Neural crest cell (in vitro differentiated cells): ENCODE measurements at places on chromosomes 3 and 15. TPM values are rescaled to one million over a fixed set of nuclear protein-coding genes. Genes with fewer than 3 reads are reported as not detected.

- H3K4me3 ChIP-seq = no peak overlapping the region
- no peaks in the 10 kb centered on the region for H3K36me3 ChIP-seq
- no peak for DNase-seq
- H3K27me3 ChIP-seq = no peaks in the 10 kb centered on the region
Measured at GRCh38 chr3:52507359-52507758, 12.2 kb downstream of the STAB1 start.

DNA sequence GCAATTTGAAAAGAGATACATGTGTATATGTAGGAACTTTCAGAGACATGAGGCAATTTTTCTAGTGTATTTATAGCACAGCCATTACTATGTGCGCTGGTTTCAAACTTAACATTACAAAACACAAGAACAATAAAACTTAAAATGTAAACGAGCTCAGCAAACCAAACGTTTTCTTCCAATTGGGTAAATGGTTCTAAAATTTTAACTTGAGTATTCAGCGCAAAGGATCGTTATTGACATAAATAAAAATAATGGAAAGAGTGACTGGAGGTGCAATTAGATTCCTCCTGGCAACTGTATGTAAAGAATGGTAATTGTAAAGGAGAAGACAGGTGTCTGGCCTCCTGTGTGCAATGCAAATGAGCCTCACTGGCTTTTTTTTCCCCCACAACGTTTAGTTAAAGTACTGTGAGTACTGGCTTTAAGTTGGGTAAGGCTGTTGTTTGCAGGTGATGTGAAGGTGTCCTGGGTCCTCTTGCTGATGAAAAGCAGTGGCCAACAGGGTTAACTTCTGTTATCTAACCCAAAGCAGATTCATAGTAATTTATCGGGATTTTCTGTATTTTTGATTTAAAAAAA lies 14.1 kb upstream of the GADL1 start:
- no peaks in the 10 kb centered on the region for H3K27me3 ChIP-seq
- H3K4me3 ChIP-seq = no peak overlapping the region
- DNase-seq = no peak
- no peaks in the 10 kb centered on the region for H3K4me1 ChIP-seq

DNA sequence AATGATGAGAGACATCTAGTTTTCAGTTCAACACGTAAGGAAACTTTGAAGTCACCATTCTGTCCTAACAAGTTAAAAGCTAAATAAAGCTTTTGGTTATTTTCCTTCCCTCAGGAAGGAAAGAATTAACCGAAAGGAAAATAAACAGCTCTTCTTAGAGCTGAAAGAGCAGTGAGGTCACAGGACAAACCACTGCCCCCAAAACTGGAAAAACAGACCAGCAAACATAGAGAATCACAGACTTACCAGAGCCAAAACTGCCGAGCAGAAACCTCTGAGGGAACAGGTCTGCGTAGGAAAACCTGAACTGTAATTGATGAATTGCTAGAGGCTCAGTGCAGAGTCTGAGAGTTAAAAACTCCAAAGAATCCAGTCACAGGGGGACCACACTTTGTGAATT lies 14.7 kb downstream of the USP50 start:
- no peaks in the 10 kb centered on the region for H3K36me3 ChIP-seq
- no peak for DNase-seq
- no peak overlapping the region for H3K4me3 ChIP-seq
- no peaks in the 10 kb centered on the region for H3K4me1 ChIP-seq

GRCh38 chr3:197896421-197896820 lies 53.6 kb upstream of the RPL35A start:
- no peak overlapping the region for H3K27ac ChIP-seq
- DNase-seq = no peak
- no peaks in the 10 kb centered on the region for H3K36me3 ChIP-seq
- H3K27me3 ChIP-seq = no peaks in the 10 kb centered on the region

DNA sequence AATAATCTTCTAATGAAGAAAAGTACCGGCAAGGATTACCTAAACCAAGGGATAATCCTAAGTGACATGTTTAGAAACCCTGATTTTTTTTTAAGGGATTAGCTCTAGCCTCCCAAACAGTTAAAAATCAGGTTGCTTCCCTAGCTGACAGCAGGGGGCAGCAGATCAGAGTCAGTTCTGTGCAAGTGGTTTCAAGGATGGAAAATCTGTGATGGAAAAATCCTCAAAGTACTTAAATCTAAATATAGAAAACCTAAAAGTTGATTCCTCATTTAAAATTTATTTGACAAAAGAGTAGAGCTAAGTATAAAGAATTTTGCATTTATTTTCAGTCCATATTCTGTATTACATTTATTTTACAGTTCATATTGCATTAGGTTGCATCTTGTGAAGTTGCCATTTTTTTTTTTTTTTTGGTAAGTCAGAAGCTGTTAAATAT lies 107.6 kb downstream of the PEX5L start:
- H3K27ac ChIP-seq = no peak overlapping the region
- H3K27me3 ChIP-seq = no peaks in the 10 kb centered on the region
- H3K4me1 ChIP-seq = no peaks in the 10 kb centered on the region
- H3K36me3 ChIP-seq = no peaks in the 10 kb centered on the region

GRCh38 chr3:8573342-8573926 lies 71.2 kb downstream of the SSUH2 start:
- H3K27me3 ChIP-seq = no peaks in the 10 kb centered on the region
- H3K36me3 ChIP-seq = peaks cover 28% of the 10 kb centered on the region
- DNase-seq = no peak
- H3K4me3 ChIP-seq = no peak overlapping the region
- H3K4me1 ChIP-seq = peaks cover 28% of the 10 kb centered on the region
- no peak overlapping the region for H3K27ac ChIP-seq

DNA sequence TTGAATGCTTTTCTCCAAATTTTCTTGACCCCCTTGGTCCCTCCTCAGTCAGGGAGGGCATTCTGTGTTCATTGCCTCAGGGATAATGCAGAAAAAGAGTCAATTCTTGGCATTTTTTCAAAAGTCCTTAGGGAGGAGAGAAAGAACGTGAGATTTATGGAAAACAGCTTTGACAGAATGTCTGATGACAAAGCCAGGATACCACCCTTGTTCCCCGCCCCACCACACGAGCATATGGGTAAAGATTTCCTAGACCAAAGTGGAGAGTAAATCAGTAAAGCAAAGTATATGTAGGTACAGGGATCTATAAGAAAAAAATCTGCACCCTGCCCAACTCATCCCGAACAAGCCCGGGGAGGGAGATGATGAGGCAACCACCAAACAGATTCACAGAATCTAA lies 11.2 kb downstream of the SRGAP3 start:
- peaks cover 61% of the 10 kb centered on the region for H3K4me1 ChIP-seq
- H3K4me3 ChIP-seq = no peak overlapping the region
- peak overlapping the region; percentile 85 for H3K27ac ChIP-seq

GRCh38 chr3:54121414-54122323 lies 683 bp upstream of the CACNA2D3 start:
- H3K27ac ChIP-seq = no peak overlapping the region
- peaks cover 10% of the 10 kb centered on the region for H3K4me1 ChIP-seq
- H3K36me3 ChIP-seq = no peaks in the 10 kb centered on the region
- H3K4me3 ChIP-seq = peak overlapping the region; percentile 62
- peaks cover 88% of the 10 kb centered on the region for H3K27me3 ChIP-seq

- no peak overlapping the region for H3K27ac ChIP-seq
- no peaks in the 10 kb centered on the region for H3K36me3 ChIP-seq
- DNase-seq = no peak
- no peaks in the 10 kb centered on the region for H3K27me3 ChIP-seq
Measured at GRCh38 chr3:96072226-96072625, 742.2 kb upstream of the EPHA6 start.

GRCh38 chr3:64575211-64575844 lies 112.5 kb downstream of the ADAMTS9 start:
- peaks cover 15% of the 10 kb centered on the region for H3K4me1 ChIP-seq
- no peak for DNase-seq
- H3K27ac ChIP-seq = no peak overlapping the region

DNA sequence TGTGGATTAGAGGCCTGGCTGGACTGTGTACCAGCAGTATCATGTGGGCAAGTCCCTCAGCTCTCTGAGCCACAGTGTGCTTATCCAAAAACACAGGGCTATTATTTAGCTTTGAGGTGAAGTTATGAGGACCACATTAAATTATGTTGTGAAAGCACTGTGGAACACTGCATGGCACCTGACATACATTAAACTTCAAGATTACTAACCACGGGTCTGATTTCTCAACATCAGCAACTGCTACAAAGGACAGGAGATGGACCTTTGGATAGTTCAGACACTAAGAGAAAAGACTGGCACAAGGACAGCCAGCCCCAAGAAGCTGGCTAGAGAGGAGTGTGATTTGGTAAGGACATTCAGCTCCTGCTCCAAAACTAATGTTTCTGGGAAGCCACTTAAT lies 21.3 kb downstream of the CLK3 start:
- no peaks in the 10 kb centered on the region for H3K27me3 ChIP-seq
- H3K4me3 ChIP-seq = no peak overlapping the region
- H3K27ac ChIP-seq = no peak overlapping the region
- no peak for DNase-seq
- H3K4me1 ChIP-seq = no peaks in the 10 kb centered on the region
- peaks cover 3% of the 10 kb centered on the region for H3K36me3 ChIP-seq

GRCh38 chr3:140117096-140117526 lies 182.1 kb downstream of the CLSTN2 start:
- H3K27me3 ChIP-seq = no peaks in the 10 kb centered on the region
- H3K27ac ChIP-seq = peak overlapping the region; percentile 51
- H3K4me1 ChIP-seq = peaks cover 57% of the 10 kb centered on the region
- peak; percentile 3 for DNase-seq
- peak overlapping the region; percentile 11 for H3K4me3 ChIP-seq
- no peaks in the 10 kb centered on the region for H3K36me3 ChIP-seq

DNA sequence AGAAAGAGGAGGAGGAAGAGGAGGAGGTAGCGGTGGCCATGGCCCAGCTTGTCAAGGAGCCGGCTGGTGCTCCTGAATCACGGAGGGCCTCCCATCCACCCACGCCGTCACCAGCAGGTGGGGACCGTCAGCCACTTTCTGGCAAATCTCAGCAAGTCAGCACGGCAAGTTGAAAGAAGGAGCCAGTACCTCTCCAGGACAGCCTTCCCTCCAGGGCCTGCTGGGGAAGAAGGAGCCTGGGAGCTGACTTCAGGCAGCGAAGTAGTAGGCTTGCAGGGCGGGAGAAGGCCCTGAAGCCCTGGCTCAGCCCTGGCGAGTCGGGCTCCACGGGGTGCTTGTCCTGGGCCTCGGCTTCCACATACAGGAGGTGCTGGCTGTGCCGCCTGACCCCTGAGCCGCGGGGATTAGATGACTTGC lies 99.2 kb upstream of the TRPM1 start:
- peak; percentile 55 for DNase-seq
- peak overlapping the region; percentile 24 for H3K27ac ChIP-seq
- no peak overlapping the region for H3K4me3 ChIP-seq
- peaks cover 9% of the 10 kb centered on the region for H3K4me1 ChIP-seq
- peaks cover 3% of the 10 kb centered on the region for H3K27me3 ChIP-seq
- no peaks in the 10 kb centered on the region for H3K36me3 ChIP-seq

GRCh38 chr3:176655404-176656094 lies 541.7 kb downstream of the TBL1XR1 start:
- no peak overlapping the region for H3K27ac ChIP-seq
- H3K4me3 ChIP-seq = no peak overlapping the region

DNA sequence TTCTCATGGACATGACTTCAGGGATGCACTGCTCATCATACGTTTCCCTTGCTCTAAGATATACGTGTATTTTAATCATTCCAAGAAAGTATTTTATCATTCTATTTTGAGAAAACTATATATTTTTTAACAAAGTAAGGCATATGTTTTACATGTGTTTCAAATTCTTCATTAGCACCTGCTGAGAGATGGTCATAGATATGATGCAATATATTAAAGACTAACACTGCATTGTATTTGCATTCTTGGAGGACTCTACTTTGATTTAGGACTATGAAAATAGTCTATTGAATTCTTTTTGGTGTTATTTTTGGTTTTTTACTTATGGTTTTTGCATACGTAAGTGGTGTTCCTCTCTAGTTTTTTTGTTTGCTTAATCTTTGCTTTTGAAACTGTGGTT lies 54.2 kb upstream of the MTMR10 start:
- no peaks in the 10 kb centered on the region for H3K36me3 ChIP-seq
- H3K4me1 ChIP-seq = no peaks in the 10 kb centered on the region
- DNase-seq = no peak

DNA sequence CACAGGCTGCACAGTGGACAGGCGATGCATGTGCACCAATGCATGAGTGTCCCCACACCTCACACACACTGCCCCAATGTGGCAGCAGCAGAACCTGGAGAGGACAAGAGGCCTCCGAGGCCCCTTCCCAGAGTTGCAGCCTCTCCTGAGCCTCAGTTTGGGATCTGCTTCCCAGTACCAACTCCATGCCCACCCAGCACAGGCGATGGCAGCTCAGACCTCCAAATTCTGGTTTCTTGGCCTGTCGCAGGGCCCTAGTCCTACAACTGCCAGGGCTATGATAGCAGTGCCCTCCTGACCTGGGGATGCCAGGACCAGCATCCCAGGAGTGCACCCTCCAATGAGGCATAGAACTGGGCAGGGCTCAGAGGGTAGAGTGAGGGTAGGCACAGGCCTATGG lies 19.9 kb downstream of the ADAMTS7 start:
- peaks cover 13% of the 10 kb centered on the region for H3K36me3 ChIP-seq
- H3K4me3 ChIP-seq = no peak overlapping the region
- no peaks in the 10 kb centered on the region for H3K27me3 ChIP-seq
- no peak overlapping the region for H3K27ac ChIP-seq

GRCh38 chr3:160801386-160802118 lies 45.5 kb downstream of the PPM1L start:
- H3K36me3 ChIP-seq = no peaks in the 10 kb centered on the region
- H3K4me3 ChIP-seq = no peak overlapping the region
- DNase-seq = no peak
- no peaks in the 10 kb centered on the region for H3K4me1 ChIP-seq
- H3K27ac ChIP-seq = peak overlapping the region; percentile 51
- no peaks in the 10 kb centered on the region for H3K27me3 ChIP-seq

DNA sequence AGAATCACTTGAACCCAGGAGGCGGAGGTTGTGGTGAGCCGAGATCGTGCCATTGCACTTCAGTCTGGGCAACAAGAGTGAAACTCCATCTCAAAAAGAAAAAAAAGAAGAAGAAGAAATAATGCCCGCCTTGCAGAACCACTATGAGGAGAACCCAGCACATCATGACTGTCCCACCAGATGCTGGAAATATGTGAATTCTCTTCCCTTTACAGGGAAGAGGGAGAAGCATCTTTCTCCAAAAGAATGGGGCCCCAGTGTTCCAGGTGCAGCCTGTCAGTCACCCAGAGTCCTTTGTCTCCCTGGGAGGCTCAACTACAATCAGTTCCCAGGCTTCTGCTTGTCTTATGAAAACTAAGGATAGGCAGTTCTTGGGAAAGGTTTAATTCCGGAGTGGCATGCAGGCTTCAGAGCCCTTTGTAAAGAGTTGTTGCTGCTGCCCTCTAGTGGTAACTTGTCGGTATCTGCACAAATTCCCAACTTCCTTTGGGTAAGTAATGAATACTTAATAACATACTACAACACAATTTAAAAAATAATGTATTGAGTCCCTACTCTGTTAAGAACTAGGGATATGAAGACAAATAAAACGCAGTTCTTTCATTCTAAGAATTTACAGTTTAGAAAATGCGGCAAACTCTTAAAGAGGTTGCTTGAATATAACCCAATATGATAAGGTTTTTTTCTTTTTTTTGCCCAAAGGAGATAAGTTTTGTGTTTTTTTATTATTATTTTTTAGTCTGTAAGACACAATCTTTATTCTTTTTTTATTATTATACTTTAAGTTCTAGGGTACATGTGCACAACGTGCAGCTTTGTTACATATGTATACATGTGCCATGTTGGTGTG lies 18.6 kb upstream of the TICRR start:
- H3K27me3 ChIP-seq = peaks cover 4% of the 10 kb centered on the region
- peaks cover 20% of the 10 kb centered on the region for H3K4me1 ChIP-seq
- no peak overlapping the region for H3K27ac ChIP-seq
- no peaks in the 10 kb centered on the region for H3K36me3 ChIP-seq
- DNase-seq = peak; percentile 65

The PLA1A gene
- not detected in 2 replicates for total RNA-seq

The LRRIQ4 gene
- total RNA-seq = 0.12 and 0.16 TPM in 2 replicates

The CNTN3 gene
- total RNA-seq = 0.50 and 0.61 TPM in 2 replicates

The LYZL4 gene
- total RNA-seq = not detected in 2 replicates

The HDDC3 gene
- total RNA-seq = 15.7 and 16.7 TPM in 2 replicates

The CCR9 gene
- total RNA-seq = not detected in 2 replicates

The SLC28A2 gene
- total RNA-seq = not detected in 2 replicates

The EXD1 gene
- not detected in 2 replicates for total RNA-seq
